ENCODE measurements at places on chromosomes 3 and 15.

GRCh38 chr3:64431526-64432091 lies 206.3 kb upstream of the PRICKLE2 start:
- no peak for DNase-seq

DNA sequence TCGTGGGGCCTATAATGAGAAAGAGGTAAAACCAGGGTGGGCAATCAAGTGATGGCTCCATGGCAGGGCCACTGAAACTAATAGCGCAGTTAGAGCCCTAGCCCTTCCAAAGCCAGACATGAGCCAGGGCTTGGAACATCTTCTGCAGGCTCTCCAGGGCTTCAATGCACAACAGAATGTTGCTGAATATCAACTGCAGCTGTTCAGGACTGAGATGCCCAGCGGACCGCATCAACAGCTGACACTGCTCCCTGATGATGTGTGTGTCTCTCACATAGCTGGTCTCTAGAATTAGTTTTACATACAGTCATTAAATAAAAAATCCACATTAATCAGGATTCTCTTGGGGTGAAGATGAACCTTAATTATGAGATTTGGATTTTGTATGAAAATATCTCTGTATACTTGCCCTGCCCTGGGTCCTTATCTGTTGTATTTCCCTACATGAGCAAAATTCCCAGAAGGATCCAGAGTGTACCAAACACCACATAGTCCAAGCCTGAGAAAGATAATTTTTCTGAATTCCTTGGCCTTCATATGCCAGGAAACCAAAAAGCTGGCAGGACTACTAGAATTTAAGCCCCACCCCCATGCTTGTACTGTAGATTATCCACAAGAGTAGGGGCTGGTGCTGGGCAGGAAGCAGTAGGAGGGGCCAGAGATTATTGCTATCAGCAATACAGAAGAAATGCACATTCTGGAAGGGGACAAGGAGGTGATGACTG lies 7.7 kb upstream of the GOLGB1 start:
- no peak for DNase-seq

DNA sequence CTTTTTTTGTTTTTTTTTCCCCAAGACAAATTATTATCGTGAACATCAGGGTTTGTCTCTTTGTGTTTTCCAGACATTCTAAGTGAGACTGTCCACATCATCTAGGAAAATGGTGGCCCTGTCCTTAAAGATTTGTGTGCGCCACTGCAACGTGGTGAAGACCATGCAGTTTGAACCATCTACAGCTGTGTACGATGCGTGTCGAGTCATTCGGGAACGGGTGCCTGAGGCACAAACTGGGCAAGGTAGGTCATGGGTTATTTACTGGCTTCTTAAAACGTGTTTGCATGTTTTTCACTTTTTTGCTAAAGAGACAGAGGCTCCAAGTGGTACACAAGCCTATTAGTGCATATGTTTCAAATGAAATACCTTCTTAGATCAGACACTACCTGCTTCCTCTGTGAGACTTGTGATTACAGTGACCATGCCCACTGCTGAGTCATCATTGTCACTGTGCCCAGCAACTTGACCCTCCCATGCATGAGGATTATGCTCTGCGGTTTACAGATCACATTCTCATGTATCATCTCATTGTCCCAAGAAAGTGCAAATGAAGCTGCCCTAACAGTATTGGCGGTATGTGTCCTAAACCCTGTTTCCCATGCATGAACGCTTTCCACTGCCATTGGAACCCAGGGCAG lies 395.2 kb upstream of the TPM1 start:
- peak; percentile 51 for DNase-seq

DNA sequence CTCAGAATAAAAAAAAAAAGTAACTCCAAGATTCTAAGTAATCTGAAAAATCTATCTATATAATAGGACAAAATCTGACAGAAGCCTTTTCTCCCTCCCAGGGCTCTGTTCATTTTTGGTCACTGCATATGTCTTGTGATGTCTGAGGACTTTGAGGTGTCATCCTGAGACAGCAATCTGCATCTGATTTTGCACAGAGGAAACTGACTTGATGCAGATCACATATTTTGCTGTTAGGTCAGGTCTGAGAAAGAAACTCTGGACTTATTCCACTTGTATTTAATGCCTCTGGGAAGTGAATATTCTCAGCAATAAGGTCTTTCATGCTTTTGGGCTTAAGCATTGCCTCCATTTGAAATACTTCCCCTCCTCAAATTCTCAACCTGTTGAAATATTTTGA lies 295.2 kb upstream of the THBS1 start:
- DNase-seq = no peak

GRCh38 chr3:149609595-149609994 lies 48.2 kb downstream of the WWTR1 start:
- no peak for DNase-seq

- no peak for DNase-seq
Observed at GRCh38 chr3:108124337-108125152, 33.7 kb upstream of the CD47 start.

- no peak for DNase-seq
Observed at GRCh38 chr3:185728630-185729336, 96.1 kb downstream of the IGF2BP2 start.

- no peak for DNase-seq
Observed at GRCh38 chr3:172146349-172146748, 107.0 kb downstream of the FNDC3B start.

- no peak for DNase-seq
Observed at GRCh38 chr15:69090197-69090948, 70.1 kb upstream of the GLCE start.

- DNase-seq = no peak
Observed at GRCh38 chr3:187640569-187641059, 29.6 kb downstream of the SST start.

GRCh38 chr3:14284694-14285547 lies 106.3 kb downstream of the LSM3 start:
- DNase-seq = no peak

DNA sequence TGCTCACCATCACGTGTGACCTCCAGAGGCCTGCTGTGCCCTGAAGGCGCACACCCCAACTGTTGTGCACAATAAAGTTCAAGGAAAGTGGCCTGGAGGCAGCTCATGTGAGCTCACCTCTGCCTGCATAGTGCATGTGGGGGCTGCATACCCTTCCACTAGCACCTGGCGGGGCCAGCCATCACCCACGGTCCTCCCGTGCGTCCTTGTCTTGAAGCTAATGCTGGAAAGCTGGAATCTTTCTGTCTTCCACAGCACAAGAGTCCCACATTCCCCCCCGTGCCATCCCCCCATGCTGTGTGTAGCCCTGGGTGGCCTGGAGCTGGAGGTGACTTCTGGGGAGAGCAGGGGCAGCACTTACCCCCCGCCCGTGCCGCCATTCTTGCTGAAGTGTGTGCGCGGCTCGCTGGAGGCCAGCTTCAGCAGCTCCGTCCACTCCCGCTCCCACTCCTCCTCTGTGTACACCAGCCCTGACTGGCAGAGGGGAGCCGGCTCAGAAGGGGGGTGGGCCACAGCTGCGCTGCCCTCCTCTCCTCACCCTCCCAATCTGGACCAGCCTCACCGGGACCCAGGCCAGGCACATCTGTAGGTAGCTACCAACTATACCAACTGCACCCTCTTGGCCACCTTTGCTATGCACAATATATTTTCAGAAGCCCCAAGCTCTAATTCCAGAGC lies 199.5 kb downstream of the KLF13 start:
- no peak for DNase-seq

DNA sequence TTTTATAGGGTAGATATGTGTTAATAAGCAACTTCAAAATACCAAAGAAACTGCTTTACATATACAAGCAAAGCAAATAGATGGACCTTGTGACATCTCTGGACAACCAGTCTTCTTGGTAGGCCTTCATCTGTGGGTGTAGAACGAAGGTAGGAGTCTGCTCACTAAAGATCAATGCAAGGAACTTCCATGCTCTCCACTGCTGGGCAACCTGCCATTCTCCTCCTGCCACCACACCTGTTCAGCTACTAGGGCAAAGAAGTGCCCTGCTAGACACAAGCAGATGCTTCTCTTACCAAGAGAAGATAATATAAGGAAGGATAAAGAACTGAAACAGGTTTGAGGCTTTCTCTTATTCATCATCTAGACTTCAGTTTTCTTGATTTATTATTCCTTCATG lies 12.6 kb downstream of the PPARG start:
- no peak for DNase-seq

- no peak for DNase-seq
Observed at GRCh38 chr3:47870156-47870555, 67.2 kb downstream of the DHX30 start.

DNA sequence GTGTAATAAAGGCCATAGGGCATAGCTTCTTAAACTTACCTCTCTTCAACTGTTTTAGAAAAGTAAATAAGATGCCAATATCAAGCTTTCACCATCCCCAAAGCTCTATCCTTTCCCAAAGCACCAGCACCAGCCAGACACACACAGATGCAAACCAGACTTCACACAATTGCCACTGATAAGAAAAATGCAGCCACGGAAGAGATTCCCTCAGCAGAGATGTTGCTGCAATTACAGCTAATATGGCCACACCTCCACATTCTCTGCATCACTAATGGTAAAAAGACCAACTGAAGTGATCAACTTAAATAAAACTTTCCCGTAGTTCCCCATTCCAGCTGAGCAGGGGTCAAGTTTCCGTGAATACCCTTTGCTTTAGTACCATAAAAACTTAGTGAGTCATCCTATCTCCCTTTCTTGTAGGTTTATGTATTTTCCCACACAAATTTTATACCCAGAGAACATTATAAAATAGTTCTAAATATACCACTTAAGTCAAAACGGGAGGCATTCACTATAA lies 64.4 kb downstream of the SLC9A9 start:
- DNase-seq = no peak

- DNase-seq = no peak
Observed at GRCh38 chr15:77538027-77538451, 94.7 kb downstream of the LINGO1 start.

DNA sequence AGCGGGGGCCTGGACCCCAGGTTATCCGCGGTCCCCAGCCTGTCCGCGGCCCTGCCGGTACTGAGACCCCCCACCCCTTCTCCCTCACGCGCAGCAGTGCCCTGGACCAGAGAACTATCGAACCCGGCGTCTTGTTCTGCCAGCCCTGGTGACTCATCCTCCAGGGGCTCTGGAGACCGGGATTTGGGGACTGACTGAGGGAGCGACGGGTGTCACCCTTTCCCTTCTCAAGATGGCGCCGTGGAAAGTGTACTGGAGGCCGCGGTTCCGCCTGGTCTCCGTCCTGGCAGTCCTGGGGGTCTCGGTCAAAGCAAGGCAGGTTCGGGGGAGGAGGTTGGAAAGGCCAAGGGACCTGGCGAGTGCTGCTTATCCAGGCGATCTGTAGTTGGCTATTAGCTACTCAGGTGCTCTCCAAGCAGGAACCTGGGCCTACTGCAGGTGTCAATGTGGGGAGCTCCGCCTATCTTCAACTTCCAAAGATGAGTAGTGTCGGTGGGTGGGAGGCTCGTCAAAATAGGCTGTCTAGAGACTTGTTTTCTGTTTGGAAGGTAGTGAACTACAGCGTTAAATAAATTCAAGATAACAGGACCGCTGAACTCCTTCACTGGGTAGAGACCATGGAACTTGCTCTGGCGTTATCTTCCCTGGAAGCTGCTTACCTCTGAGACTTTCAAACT lies 790 bp downstream of the RAB5A start:
- DNase-seq = peak; percentile 47

GRCh38 chr3:141285570-141285969 lies 53.9 kb downstream of the PXYLP1 start:
- no peak for DNase-seq

DNA sequence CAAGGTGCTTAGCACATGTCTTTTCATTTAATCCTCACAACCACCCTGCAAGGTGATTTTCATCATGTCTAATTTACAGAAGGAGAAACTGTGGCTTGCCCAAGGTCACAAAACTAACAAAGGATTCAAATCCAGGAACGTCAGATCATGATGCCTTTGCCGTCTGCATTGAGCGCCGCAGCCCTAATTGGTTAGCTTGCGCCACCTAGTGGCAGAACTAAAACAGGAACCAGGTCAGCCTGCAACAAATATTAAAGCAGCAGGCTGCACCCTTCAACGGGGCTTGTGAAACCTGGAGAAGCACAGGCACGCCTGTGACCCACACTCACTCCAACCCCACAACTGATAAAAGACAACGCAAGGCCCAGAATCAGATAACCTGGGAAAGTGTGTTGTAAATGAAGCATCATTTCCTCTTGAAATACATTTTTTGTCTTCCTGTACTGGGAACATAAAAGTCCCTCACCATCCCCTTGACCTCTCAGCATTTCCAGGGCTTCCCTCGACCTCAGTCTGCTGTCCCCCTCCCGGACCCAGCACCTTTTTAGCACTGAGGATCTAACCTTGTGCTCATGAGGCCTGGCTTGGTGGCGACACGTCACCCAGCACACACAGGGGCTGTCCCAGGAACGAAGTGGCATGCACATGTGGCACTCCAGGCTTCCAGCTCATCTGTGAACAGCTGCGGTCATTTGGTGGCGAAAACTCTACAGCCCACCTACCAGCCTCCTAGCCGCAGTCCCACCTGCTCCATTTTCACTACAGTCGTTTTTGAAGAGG lies 17.3 kb downstream of the DPH3 start:
- peak; percentile 47 for DNase-seq

DNA sequence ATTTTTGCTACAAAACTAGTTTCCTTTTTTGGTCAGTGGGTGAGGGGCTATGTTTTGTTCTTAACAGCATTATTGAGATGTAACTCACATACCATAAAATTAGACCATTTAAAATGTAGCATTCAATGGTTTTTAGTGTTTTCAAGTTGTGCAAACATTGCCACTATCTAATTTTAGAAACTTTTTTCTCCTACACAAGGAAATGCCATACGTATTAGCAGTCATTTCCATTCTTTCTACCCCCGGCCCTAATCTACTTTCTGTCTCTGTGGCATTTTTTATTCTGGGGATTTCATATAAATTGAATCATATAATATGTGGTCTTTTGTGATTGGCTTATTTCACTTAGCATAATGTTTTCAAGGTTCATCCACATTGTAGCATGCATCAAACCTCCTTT lies 55.0 kb upstream of the TIPARP start:
- no peak for DNase-seq

DNA sequence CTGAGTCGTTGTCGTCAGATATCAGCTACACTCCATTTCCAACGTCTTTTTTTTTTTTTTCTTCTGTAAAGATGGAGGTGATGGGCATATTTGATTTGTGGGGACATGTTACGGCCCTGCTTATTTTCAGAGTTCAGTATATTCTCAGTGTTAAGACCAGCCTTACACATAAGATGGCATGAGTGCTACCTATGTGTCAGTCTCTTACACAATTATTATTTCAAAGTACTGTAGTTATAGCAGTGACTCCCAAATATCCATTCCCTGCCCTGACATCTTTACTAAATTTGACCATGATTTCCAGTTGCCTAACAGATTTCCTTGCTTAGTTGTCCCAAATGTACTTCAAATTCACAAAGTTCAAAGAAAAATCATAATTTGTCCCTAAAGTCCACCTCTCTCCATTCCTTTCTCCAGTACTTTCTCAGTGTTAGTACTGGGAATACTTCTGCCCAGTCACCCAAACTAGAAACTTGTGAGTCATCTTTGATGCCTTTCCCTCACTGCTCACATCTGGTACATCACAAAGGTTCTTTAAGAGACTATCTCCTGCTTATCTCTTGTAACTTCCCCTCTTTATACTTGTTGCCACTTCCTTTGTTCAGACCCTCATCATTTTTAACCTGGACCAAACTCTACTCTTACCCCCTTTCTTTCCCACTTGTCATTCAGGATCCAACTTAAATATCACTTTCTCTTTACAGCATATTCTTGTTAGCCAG lies 67.0 kb downstream of the ZNF609 start:
- peak; percentile 7 for DNase-seq
